CD4-positive, alpha-beta T cell treated with Interleukin-6 at 100 ng/mL for 8 hours (primary cell): ENCODE measurements at places on chromosomes 3 and 15.

- peak; percentile 52 for DNase-seq
Observed at GRCh38 chr15:68818066-68818768, 2.5 kb downstream of the ANP32A start.

DNA sequence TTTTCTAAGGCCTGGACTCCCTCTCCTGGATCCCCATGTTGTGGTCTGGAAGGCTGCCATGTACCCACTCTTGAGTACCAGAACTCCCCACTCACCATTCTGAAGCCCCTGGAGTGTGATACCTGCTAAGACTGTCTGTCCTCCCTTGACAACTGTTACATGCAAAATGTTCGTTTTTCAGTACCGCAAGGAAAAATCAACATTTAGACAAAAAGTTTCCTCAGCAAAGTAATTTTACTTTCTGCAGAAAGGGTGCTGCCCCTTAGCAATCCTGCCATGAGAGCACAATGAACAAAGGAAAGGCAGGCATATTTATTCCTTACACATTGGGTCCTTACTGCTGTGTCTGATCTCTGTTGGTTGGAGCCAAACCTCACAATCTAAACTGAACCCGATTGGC lies 7.0 kb upstream of the GK5 start:
- no peak for DNase-seq

DNA sequence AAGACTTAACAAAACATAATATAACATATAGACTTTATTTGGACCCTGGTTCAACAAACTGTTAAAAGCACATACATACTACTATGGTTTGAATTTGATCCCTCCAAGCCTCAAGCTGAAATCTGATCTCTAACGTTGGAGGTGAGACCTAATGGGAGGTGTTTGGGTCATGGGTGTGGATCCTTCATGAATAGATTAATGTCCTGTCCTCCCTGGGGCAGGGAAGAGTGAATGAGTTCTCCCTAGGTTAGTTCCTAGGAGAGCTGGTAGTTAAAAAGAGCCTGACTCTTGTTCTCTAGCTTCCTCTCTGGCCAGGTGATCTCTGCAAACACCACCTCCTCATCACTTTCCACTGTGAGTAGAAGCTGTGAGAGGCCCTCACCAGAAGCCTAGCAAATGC lies 36.4 kb downstream of the CLASP2 start:
- DNase-seq, result no peak

DNA sequence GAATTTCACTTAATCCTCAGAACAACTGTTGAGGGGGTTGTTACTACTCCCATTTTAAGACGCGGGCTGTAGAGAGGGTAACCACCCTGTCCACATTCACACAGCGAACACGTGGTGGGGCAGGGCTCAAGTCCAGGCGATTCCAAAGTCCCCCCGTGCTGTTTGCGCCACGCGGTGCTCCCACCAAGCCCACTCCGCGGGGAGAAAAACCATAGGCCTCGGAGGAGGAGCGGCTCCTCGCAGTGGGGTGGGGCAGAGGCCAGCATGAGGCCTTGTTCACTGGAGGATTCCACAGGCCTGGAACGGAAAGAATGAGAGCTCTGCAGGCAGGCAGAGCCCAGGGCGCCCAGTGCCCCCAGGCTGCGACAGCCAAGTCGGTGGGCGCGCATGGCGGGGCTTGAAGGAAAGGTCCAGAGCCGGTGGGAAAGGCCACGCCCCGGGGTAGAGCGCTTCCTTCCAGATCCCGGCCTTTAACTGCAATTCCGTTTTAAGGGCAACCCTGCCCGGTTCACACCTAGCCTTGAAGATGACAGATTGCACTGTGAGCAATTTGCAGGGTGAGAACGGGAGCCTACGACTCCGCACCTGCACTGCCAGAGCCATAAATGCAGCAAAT lies 161.8 kb upstream of the TBL1XR1 start:
- DNase-seq, result peak; percentile 49

- DNase-seq, result peak; percentile 62
Observed at GRCh38 chr3:133506215-133506901, 67.1 kb upstream of the CDV3 start.

DNA sequence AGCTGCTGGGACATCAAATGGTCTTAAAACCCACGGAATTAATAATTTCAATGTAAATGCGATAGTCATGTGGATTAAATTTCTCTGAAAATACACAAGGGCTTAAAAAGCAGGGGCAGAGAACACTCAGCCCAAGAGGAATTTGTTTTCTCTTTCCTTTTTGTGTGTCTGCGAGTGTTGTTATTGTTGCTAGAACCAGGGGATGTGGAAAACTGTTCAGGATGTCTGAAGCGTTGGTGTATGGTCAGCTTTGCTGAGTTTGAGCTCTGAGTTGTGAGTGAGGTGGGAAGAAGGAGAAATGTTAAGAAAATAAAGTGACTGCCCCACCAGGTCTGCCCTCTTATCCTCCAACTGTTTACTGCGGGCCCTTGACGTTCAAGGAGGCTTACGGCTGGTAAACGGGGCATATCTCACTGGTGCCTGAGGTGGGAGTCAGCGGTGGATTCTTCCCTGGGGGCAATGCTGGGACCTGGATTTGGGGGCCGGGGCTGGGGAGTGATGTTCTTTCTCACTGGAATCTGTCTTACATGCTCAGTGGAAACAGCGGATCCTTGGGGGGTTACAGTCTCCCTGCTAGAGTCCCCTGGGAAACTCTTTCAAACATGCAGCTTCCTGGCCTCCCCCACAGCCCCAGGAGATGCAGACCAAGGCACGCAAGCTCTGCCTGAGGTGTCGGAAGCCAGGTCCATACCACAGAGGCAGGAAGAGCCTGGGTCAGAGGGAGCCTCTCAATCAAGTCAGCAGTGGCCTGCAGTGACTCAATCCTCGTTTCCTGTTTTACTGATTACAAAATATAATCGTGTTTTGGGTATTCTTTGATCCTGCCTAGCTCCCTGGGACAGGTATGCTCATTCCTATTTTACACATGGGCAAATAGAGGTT lies 41.8 kb downstream of the ITGA11 start:
- DNase-seq, result no peak

DNA sequence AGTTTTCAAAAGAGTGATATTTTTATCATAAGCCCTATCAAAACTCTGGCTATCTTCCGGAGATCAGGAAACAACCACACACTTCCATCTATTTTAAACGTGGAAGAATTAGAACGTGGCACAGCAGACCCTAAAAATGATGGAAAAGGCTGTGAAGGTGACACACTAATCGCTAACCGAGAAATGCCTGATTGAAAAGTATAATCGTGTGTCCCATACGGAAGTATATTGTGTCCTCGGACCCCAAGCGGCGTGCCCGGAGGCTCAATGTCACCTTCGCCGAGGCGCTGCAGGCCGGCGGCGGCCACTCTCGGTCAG lies 642 bp downstream of the COX5A start:
- DNase-seq, result no peak

DNA sequence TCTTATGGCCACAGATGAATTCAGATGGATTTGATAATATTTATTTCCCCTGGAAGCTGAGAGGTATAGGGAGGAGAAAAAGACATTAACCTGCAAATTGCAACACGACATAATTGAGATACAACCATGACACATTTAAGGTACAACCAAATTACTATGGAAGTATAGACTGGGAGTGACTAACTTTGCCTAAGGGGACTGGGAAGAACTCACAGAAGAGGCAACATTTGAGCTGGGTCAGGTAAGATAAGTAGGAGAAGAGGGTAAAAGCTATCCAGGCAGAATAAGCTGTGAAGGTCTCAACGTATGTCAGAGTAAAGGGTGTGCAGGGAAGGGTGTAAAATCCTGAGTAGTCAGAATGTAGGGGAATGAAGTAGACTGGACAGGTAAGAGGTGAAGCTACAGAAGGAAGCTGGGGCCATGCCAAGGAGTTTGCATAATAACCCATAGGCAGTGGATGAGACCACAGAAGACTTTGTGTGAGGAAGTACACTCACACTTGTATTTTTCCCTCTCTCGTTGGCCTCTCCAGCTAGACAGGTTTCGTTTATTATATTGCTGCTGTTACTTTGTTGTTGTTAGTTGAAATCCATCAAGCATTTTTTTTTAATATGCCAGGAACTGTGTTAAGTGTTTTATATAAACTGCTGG lies 28.0 kb upstream of the PTX3 start:
- DNase-seq, result no peak

GRCh38 chr3:112639455-112640225 lies 1.3 kb downstream of the CCDC80 start:
- no peak for DNase-seq

- no peak for DNase-seq
Observed at GRCh38 chr3:195286115-195286872, 15.3 kb upstream of the XXYLT1 start.

DNA sequence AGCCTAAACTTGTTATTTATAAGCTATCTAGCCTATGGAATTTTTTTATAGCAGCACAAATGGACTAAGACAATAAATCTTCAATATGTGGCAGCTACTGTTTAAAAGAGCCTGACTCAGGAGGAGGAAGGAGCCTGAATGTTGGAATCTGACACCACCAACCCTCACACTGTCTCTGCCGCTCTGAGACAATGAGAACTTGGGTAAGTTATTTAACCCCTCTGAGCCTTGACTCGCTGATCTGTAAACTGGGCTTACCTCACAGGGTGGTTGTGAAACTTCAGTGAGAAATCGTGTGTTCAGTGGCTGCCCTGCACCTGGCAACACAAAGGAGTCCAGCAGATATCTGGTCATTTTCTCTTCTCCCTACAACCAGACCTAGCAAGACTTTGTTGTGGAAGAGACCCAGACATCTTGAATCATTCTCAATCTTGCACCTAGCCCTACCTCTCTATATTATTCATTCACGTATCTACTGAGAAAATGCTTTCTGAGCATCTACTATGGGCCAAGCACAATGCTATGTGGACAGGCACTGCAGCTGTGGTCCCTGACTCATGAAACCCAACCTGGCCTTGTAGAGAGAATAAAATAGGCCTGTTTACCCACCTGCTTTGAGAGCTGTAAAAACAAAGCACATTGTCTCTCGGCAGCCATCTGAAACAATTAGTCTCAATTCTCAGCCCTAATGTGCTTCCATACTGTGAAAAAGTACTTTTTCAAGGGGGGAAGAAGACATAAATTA lies 81.9 kb upstream of the SLC25A36 start:
- no peak for DNase-seq

DNA sequence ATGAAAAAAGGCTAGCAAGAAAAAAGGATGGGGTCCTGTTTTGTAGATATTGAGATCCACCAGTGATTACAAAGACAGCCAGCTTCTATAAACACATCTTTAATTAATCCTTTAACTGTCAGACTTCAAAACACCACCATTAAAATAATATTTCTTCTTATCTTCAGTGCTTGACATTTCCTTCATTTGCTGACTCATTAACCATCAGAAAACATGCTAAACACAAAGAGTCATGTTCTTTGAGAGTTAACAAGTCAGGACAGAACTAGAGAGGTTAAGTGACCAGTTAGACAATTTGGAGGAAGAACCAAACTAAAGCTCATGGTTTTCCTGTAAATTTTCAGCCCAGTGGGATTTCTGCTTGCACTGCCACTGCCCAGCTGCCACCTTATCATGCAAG lies 111.4 kb downstream of the MEIS2 start:
- DNase-seq, result no peak

DNA sequence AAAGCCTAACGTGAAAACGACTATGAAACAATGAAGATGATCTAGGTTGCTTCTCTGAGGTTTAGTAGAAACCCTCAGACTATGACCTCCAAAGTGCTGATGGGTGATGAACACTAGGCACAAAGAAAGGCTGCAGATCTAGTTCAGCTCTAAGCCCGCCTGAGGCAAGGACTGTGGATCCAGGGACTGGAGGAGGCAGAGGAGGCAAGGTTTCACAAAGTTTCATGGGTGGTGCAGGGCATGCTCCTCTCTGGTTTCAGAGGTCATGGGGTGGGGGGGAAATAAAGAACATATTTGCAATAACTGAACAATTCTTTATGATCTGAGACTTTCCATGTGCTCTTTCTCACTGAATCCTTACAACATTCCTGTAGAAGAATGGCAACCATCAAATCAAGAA lies 679.2 kb downstream of the NTRK3 start:
- DNase-seq, result no peak

DNA sequence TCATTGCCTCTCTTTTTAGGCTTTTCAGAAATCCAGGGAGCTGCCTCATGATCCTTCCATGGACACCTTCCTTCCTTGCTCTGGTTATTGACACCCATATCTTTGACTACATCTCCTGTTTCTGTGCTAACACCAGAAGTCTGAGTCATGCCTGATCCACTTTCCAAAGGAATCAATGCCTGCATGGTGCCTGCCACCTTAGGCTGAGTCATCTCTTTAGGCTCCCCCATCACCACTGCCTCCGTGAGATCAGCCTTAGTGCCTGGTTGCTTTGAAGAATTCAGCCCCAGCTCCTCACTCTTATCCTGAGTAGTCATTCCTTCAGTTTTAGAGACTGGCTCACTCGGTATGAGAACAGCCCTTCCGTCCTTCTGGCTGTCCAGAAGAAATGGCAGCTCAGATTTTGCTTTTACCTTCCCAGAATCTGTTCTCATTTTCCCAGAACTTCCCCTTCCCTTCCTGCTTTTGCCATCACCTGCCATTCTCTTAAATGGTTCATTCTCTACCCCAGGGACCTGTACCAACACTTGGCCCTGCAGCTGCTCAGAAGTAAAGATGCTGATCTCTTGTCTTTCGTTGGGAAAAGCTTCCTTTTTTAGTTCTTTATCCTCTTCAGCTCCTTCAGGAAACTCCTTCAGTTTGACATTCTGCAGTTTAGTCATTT lies 105.3 kb downstream of the MAP4 start:
- no peak for DNase-seq

DNA sequence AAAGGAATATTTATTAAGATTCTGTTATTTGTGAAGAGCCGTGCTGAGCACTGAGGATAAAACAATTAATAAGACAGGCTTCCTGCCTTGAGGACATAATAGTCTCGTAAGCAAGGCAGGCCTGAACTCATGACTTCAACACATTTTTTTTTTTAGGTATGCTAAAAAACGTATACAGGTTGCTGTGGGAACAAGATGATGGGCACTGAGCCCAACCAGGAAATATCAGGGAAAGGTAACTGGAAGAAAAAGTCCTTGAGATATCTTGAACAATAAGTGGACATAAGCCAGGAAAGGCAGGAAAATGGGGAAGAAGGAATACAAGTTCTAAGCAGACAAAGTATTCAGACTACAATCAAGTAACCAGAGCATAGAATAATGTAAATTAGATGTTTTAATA lies 26.1 kb downstream of the CERS3 start:
- DNase-seq, result no peak

DNA sequence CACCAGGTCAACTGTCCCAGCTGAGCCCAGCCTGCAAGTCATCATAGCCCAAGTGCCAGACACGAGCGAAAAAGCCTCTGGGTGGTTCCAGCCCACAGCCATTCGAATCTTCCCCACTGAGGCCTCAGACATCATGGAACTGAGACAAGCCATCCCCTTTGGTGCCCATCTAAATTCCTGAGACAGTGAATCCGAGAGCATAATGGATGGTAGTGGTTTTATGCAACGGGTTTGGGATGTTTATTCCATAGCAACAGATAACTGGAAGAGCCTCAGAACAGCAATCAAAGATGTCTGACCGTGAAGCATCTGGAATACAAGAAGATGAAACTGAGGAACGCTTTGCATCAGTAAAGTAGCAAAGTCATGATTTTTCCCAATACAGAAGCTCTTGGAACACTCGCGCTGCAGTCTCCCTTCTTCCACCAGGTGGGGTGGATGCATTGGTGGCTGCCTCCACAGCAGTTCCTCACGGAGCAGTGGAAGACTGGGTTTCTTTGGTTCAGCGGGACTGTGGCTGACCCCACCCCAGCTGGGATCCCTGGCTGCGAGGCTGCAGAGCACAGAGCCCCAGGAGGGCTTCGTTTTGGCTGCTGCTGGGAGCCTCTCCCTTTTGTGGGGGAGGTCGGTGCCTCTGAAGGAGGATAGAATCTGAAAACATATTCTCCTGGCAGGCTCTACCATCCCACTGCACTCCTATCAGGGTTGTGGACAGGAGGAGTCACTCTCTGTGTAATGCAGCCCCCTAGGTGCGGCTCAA lies 26.4 kb upstream of the PDE8A start:
- peak; percentile 38 for DNase-seq
